Vagina (tissue), 2 donors: ENCODE measurements at places on chromosomes 11 and 22.

DNA sequence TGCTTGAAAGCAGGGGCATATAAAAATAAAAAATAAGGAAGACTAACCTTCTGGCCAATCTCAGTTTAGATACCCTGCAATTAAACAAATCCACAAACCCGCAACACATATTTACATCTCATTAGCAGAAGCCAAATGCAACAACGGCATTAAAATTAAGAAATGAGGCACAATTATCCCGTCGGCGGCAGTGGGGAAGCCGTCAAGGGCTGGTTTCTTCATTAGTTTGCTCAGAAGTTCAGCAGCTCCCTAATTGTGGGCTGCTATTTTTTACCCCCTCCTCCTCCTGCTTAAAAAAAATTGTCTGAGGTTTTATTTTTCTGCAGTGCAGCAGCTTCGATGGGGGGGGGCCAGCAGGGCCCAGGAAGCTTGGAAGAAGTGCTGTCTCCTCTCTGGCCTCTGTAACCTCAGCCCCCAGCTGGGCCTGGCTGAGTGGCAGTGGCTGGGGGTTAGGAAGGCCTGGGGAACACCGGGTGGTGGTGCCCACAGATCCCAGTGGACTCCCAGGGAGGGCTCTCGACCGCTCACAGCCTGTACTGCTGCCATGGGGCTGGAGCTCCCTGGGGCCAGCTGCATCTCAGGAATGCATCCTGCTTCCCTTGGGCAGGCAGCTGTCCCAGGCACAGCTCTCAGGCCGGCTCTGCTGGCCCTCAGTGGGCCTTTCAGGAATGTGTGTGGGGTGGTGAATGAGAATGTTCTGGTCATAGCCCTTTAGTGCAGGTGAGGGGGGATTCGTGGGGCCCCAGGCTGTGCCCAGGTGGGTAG lies 148.7 kb upstream of the B3GAT1 start:
- H3K4me3 ChIP-seq: no peak overlapping the region
- no peaks in the 10 kb centered on the region for H3K27me3 ChIP-seq
- DNase-seq: peak; percentile 42
- H3K27ac ChIP-seq: no peak overlapping the region

- H3K27ac ChIP-seq: no peak overlapping the region
Observed at GRCh38 chr11:121553389-121553788, 100.6 kb upstream of the SORL1-AS1 start.

DNA sequence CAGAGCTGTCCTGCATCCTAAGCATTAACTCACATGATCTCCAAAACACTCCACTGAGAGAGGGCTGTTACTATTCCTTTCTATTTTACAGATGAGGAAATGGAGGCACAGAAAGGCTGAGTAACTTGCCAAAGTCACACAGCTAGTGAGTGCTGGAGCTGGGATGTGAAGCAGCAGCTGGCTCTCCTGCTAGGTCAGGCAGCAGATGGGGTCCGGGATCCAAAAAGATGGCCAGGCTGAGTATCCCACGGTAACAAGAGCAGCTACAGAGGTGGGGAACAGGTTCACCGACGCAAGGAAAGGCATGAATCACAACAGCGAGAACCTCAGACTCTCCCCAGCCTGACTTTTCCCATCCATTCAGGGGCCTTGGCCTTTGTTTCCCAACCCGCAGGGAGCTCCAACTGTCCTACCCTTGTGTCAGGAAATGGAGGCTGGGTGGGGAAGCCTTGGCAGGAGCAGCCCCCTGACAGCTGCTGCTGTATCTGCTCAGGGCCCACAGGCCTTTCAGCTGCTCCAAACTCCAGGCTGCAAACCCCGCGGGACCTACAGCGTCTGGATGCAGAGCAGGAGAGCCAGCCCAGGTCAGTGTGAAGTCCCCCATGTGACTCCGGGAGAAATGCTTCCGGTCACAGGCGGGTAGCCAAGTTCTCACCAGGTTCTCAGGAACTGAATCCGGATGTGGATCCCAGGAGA lies 29.5 kb downstream of the DKK3 start:
- no peaks in the 10 kb centered on the region for H3K36me3 ChIP-seq
- H3K27me3 ChIP-seq: no peaks in the 10 kb centered on the region
- no peak overlapping the region for H3K4me3 ChIP-seq
- H3K4me1 ChIP-seq: peaks cover 78% of the 10 kb centered on the region
- no peak for DNase-seq

DNA sequence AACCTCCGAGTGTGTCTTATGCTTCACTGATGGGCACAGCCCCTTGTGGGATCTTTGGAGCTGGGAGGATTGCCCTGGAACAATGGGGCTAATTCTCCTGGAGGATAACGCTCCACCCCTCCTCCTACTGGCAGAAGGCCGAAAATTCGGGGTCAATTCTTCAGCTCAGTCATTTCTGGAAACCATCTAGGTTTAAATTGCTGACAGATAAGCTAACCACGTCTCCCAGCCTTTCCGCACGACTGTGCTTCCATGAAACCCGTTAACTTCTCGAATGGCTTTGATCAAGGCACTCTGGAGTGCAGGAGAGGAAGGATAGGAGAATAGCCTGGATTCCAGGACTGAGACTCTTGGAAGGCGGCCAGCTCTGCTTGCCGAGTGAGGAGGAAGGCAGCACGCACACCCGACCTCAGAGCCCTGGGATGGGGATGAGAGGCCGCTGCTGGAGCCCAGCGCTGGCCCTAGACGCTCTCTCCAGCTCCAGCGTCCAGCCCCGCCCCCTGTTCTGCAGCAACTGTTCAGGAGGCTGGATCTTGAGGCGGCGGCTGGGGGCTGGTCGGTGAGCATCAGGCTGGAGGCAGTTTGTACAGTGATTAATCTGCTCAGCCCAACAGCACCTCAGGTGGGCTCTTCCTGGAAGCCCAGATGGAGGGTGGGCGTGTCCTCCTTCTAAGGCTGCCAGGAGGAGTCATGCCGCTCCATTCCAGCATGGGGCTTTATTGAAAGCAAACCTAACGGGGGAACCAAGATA lies 176.7 kb upstream of the NCAM1 start:
- DNase-seq: no peak
- no peaks in the 10 kb centered on the region for H3K36me3 ChIP-seq
- H3K27me3 ChIP-seq: no peaks in the 10 kb centered on the region
- no peak overlapping the region for H3K27ac ChIP-seq

DNA sequence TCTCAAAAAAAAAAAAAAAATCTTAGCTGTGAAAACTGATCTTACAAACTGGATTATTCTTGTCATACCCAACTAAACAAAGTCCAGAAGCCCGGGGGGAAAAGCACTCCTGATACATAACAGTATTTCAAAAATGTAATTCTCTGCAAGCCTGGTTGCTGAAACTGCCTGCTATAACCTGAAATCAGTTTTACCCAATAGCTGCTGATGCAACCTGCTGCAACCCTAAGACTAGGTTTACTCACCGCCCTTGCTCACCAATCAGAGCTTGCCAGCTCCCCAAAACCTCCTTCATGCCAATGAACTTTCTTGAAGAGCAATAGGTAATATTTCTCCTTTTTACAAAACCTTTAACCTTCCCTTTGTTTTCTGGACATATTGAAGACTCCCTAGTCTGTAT lies 12.4 kb downstream of the FGF19 start:
- no peak overlapping the region for H3K4me3 ChIP-seq
- no peaks in the 10 kb centered on the region for H3K36me3 ChIP-seq
- no peak for DNase-seq
- H3K27me3 ChIP-seq: no peaks in the 10 kb centered on the region
- no peak overlapping the region for H3K27ac ChIP-seq

DNA sequence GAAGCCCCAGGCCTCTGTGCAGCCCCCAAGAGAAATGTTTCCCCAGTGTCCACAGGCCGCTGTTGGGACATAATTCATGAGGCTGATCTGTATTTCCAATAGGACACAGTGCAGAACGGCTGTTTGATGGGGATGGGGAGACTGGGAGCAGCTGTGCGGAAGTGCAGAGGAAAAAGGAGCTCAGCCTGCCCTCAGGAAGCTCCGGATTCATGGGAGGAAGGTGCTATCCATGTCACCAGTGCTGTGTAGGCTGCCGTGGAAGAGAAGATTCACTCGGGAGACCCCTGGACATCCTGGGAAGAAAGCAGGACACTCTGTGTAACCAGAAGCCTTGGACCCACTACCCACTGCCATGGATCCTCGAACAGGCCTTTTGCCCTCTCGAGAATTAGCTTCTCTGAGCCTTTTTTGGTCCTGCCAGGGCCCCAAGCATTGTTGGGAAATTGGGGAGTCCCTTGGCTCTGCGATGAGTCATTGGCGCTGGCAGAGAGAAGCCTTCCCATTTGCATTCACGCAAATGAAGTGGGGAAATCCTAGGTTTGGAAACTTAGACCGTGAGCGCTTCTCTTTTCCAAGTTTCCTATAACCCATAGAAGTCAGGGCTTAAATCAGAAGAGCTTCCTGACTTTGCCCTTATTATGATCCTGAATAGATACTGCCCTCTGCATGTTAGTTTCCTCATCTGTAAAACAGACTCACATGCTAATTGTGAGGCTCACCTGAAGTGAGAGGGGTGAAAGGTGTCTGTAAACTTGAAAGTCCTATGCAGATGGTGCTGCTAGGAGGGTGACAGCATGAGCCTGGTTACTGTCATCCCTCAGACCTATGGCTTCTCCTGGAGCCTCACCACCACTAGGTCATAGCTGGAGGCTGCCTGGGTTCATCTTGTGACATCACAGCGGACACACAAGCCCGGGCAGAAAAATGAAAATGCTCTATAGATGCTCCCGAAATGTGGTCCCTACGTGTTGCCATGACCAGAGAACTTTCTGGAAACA lies 229.2 kb upstream of the B3GAT1 start:
- H3K27me3 ChIP-seq: no peaks in the 10 kb centered on the region
- no peaks in the 10 kb centered on the region for H3K4me1 ChIP-seq
- no peak overlapping the region for H3K27ac ChIP-seq

DNA sequence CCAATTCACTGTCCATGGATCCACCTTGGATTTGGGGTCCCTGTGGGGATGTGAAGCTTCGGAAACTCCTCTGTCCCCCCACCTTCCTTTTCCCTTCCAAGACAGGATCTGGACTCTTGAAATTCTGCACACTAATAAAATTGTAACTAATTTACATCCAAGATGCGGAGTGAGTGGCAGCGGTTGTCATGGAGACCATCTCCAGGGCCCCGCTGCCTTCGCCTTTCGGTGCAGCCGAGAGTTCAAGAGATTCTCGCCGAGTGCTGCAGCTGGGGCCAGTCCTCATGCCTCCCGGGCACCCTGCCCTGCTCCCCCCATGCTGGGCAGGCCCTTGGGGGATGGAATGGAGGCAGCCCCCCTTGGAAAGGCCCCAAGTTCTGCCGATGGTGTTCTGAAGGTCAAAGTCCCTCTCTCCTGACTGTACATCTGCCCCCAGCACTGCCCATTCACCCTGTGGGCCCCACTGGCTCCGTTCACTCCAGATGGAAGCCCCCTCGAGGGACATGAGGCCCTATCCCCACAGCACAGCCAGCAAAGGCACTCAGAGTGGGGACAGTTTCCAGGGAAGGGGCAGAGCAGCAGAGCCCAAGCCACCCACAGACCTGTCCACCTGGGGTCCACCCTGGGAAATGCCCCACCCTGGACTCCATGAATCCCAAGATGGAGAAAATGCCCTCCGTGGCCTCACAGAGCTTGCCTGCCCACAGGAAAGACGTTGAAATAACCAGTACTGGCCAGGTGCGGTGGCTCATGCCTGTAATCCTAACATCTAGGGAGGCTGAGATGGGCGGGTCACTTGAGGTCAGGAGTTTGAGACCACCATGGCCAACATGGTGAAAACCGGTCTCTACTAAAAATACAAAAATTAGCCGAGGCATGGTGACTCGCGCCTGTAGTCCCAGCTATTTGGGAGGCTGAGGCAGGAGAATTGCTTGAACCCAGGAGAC lies 25.9 kb downstream of the IGLL1 start:
- no peaks in the 10 kb centered on the region for H3K4me1 ChIP-seq
- H3K36me3 ChIP-seq: no peaks in the 10 kb centered on the region
- DNase-seq: no peak

- no peak for DNase-seq
- H3K27me3 ChIP-seq: no peaks in the 10 kb centered on the region
- no peaks in the 10 kb centered on the region for H3K4me1 ChIP-seq
- H3K4me3 ChIP-seq: no peak overlapping the region
Observed at GRCh38 chr11:13889552-13890249, 72.8 kb upstream of the SPON1 start.

DNA sequence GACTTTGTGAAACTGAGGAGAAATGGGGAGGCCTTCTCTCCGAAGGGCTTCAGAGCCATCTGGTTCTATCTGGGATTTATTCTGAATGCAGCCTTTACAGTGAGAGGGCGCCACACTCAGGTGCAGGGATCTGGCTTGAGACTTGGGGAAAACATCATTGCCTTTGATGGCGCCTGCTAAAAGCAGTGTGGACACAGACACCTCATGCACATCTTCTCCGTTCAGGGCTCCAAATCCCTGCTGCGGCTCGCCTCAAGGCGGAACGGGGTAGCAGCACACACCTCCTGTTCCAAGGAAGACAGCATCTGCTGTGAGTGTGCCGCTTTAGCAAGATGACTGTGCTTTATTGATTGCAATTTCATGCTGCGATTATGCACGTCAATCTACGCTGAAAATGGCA lies 37.1 kb upstream of the OLFML1 start:
- H3K27ac ChIP-seq: no peak overlapping the region
- no peaks in the 10 kb centered on the region for H3K4me1 ChIP-seq
- H3K36me3 ChIP-seq: no peaks in the 10 kb centered on the region
- H3K4me3 ChIP-seq: no peak overlapping the region

DNA sequence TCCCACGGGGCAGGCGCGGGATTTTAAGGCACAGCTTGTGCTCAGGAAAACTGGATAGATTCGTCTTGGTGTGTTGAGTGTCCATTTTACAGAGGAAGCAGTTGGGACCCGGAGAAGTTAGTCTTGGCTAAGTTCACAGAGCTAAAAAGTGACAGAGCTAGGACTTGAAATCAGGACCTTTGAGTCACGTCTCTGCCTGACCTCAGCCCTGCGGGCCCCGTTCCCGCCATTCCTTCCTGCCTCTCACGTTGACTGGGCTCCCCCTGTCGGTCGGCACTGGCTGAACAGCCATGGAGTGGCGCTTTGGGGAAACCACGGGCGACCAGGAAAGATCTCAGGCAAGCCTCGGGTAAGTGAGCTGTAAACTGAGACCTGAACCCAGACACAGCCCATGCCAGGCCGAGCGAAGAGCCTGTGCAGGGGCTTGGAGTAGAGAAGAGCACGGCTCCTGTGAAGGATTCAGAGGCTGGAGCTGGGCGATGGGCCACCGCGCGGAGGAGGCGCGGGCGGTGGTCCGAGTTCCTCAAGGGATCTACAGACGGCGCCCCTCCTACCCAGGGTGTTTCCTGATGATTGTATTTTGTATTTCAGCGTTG lies 54.1 kb downstream of the WNT11 start:
- no peaks in the 10 kb centered on the region for H3K36me3 ChIP-seq
- H3K4me3 ChIP-seq: peak overlapping the region; percentile 34
- no peak for DNase-seq
- H3K27me3 ChIP-seq: no peaks in the 10 kb centered on the region
- peaks cover 4% of the 10 kb centered on the region for H3K4me1 ChIP-seq

DNA sequence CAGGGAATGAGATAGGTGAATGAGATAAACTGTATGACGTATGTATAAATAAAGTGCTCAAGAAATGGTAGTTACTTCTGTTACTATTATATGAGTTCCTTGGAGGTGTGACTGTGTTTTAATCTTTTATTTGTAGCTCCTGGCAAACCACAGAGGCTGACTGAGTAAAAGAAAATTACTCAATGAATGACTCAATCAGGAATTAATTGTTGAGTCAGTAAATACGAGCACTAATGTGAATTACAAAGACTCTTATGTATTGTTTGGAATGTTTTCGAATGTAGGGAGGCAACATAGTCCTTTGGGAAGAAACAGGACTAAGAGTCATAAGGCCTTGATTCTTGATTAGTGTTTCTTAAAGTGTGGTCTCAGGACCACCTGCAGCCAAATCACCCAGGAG lies 51.1 kb upstream of the BLID start:
- H3K36me3 ChIP-seq: no peaks in the 10 kb centered on the region
- H3K4me3 ChIP-seq: no peak overlapping the region
- no peaks in the 10 kb centered on the region for H3K27me3 ChIP-seq
- H3K4me1 ChIP-seq: peaks cover 6% of the 10 kb centered on the region

- no peak overlapping the region for H3K27ac ChIP-seq
- no peak overlapping the region for H3K4me3 ChIP-seq
- no peaks in the 10 kb centered on the region for H3K27me3 ChIP-seq
Observed at GRCh38 chr11:47160753-47161133, 15.9 kb downstream of the ARFGAP2 start.
